ENCODE measurements at places on chromosomes 3 and 15.

- no peak for DNase-seq
These were observed 156.6 kb upstream of the RGMA start for GRCh38 chr15:93245661-93246042.

DNA sequence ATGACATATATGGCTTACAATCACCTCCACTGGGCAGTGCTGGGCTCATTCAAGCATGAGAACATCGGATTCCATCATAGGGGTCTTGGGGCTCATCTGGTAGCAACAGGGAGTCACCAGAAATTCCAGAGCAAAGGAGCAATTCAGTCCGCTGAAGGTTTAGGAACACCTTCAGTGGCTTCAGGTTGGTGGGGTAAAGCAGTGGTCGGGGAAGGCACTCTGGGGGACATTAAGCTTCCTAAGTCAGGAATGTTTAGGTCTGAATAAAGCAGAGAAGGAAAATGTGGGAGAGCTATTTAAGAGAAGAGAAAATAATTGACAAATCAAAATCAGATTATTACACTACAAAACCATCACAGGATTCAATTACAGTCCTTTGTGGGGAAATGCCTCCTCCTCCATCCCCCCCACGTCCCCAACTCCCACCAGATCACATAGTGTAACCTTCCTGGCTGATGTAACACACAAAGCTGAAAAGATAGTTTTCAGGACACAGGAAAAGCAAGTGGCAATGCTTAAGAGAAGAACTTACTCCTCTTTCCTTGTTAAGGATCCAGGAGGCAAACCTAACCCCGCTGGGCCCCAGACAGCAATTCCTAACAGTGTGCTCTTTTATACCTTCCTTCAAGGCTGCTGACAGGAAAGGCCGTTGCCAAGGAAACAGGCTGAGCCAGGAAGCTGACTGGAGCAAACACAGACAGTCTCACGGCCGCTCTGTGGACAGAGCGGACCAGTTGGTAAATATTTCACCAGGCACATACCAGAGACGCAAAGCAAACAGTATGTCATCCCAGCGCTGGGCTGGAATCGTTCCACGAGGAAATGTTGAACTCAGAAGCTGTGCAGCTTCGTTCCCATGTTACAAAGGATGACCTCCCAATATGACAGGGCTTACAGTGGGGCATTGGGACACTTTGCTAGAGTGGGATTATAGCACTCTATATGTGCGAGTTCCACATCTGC is 57.5 kb upstream of the LMCD1 start:
- DNase-seq, result peak; percentile 89

DNA sequence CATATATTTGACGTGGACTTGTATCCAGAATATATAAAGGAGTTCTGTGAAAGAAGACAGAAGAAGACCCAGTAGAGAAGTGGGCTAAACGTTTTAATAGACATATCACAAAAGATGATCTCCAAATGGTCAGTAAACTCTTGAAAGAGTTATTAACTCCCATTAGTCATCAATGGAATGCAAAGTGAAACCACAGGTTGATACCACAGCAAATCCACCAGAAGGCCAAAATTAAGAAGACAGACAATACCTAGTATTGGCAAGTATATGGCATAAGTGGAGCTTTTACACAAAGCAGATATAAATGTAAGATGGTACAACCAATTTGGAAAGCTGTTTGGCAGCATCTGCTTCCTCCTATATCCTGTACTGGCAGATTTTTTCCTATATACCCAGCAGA is 6.0 kb downstream of the SPATA16 start:
- DNase-seq, result no peak

DNA sequence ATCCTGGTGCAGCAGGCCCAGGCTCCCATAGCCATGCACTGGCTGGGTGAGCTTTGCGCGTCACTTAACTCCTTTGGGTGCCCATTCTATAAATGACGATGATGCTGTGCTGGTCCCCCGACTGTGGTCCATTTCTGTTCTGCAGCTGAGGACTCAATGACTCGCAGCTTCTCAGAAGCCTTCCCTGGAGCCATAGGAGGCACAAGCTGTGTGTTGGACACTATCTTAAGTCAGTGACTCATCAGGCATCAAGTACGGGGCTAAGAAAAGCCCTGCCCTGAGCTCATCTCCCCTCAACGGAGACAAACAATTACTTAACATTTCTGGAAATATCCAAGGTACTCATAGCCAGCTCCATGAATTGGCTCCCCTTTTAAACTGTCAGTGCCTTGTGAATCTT is 13.8 kb upstream of the MUSTN1 start:
- no peak for DNase-seq

DNA sequence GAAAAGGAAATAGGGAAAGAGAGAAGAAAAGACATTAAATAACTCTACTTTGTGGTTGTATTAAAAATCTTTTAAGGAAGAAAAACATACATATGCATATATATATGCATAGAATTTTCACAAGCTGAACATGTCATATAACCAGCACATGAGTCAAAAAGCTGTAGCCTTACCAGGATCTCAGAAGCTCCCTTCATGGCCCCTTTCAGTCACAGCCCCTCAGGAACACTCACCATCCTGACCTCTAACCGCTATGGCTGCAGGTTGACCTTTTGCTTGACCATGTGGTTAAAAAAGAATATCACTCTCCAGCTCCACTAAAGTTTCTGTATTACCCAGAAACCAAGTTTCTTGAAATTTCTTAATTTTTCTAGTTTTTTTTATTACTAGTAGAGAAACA is 103.4 kb downstream of the CHST2 start:
- DNase-seq, result no peak

DNA sequence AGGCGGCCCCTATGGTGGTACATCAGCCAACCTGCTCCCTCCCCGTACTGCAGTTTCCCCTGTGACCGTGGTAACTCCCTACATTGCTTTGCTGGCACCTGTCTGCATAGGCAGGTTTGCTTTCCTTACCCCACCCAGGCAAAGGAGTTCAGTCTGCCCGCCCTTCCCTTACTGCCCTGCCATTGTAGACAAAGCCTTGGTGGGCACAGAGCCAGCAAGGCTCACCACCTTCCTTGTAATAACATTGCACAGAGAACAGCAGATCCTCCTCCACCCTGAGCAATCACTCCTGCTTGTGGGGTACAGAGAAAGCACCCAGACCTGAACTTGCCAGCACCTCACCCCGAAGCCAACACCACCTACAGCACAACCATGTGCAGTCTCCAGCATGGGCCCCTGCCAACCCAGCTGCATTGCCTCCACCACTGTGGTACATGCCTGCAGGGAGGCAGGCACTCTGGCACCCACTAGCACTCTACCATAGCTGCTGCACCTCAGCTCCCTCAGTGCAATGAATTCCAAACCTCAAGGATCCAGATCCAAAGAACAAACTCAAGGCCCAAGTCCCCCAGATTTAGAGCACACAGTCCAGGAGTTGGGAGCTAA is 192.7 kb upstream of the KCNMB2 start:
- DNase-seq, result no peak

DNA sequence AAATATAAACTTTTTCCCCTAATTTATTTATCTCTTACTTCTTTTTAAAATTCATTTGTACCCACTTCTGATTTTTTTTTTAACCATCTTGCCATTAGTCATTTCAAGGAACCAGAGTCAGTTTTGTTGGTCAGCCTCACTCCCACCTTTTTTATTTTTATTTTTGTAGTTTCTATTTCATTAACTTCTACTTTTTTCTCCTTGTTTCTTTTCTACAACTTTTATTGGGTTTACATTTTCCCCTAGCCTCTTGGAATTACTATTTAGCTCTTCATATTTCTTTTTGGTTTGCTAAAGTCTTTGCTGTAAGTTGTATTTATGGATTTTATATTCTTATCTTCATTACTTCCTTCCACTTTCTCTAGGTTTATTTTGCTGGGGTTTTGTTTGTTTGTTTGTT is 13.7 kb upstream of the VEPH1 start:
- no peak for DNase-seq

DNA sequence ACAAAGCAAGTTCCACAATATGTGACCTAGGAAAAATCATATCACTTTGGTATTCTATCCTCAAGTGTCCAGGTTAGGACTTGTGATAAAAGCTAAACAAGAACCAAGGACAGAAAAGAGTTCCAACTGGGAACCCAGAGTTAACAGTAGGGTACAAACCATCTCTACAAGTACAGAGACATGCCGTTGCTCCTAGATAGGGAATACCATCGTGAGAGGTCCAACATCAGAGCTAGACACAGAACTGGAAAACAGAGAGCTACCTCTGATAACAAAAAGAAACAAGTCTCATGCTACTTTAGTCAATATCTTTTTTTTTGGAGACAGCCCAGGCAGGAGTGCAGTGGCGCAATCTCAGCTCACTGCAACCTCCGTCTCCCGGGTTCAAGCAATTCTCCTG is 37.8 kb downstream of the SMARCC1 start:
- no peak for DNase-seq

GRCh38 chr3:42262525-42262924 is 3.5 kb downstream of the CCK start:
- peak; percentile 14 for DNase-seq

DNA sequence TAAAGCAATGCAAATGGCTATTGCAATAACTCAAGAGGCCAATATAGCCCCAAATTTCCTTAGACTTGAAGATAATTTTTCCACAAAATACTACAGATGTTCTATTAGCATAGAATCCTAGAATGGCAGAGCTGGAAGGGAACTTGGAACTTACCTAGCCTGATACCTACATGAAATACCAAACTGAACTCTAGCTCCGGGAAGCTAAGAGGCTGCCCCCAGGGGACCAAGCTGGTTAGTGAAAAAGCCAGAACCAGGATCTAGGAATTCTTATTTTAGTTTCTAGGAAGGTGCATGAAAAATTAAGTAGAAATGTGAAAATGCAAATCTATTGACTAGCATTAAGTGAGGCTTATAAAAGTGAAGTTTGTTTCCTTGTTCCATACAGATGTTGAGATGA is 256.0 kb upstream of the CBLB start:
- DNase-seq, result no peak

DNA sequence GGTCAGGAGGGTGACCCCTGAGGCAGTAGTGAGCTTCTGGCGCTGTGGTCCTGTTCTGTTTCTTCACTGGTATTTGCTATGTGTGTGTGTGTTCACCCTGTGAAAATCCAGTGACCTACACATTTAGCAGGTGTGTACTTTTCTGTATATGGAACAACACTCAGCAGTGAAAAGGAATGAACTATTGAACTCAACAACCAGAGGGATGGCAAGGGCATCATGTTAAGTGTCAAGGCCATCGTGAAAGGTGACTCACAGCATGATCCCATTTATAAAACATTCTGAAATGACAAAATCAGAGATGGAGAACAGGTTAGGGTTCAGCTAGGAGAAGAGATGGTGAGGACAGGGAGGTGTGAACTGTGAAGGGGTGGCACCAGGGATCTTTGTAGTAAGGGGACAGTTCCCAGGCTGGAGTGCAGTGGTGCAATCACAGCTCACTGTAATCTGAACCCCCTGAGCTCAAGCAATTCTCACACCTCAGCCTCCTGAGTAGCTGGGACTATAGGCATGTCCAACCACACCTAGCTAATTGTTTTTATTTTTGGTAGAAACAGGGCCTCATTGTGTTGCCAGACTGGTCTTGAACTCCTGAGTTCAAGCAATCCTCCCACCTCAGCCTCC is 10.0 kb upstream of the RAB43 start:
- DNase-seq, result no peak

DNA sequence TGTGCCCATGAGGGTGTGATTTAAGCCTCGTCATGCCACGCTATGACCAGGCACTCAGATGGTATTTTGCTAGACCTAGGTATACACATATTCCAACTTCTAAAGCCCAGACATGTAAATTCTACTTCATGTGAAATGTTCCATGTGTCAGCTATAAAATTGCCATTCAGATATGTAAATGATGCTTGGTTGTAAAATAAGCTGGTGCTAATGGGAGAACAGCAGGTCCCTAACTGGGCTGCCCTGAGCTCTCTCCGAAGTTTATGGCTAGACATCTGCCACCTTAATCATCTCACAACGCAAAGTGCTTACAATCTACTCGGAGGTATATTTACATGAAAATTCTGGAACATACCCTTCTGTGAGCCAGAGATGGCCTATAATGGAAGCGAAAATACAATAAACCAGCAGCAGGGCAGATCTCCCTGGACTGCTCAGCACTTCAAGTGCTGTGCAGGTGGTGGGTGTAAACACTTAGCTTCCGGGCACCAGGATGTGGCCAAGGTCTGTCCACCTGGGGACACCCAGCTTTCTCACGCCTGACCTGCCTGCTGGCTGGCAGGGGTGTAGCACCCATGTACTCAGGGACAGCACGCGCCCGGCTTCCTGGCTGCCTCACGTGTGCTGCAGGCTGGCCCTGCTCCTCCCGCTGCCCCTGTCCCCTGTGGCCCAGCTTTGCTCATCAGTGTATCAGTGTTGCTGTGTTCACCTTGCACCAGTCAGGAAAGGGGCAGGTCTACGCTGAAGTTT is 82.0 kb downstream of the CHDH start:
- no peak for DNase-seq

- no peak for DNase-seq
These were observed 103.7 kb downstream of the PEX5L start for GRCh38 chr3:179933080-179933479.

- no peak for DNase-seq
These were observed 74.6 kb downstream of the CNTN3 start for GRCh38 chr3:74539876-74540275.

- no peak for DNase-seq
These were observed 21.7 kb downstream of the ETFA start for GRCh38 chr15:76289582-76289981.

GRCh38 chr3:98596541-98597500 is 3.4 kb upstream of the CPOX start:
- peak; percentile 21 for DNase-seq

DNA sequence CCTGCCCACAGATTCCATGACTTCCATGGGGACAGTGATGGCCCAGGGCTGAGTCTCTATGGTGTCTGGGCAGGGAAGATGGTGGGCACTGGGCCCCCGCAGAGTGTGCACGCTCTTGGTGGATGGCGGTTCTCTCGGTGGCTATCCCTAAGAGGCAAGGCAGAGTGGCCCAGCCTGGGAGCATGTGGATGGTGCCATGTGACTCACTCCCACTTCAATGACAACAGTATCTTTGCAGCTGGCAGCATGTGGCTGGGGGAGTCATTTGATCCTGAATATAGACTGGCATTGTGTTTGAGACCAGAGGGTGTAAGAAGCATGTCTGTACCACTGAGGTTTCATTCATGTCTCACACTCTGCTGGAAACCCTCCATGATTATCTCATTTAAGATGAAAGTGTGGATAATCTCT is 101.2 kb downstream of the CORO2B start:
- no peak for DNase-seq

DNA sequence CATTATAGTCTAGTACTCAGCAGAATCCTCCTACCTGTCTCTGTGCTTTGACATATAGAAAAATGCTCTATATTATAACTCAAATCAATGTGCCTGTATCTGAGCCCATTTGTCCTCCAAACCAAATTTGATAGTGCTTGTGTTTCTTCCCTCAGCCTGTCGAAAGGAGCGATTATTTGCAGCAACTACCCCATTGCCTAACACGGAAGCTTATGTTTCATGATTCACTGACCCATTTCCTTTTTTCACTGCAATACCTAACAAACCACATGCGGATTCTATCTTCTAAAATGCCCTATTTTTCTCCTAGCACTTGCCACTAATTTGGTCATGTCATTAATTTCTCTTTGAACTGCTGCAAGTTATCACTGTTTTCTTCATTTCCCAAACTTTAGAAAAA is 1220.6 kb upstream of the CADM2 start:
- no peak for DNase-seq
